D341Med (cell line): ENCODE measurements at places on chromosomes 4 and X.

- no peak for DNase-seq
Measured at GRCh38 chr4:88341227-88342192, 37.1 kb upstream of the HERC6 start.

DNA sequence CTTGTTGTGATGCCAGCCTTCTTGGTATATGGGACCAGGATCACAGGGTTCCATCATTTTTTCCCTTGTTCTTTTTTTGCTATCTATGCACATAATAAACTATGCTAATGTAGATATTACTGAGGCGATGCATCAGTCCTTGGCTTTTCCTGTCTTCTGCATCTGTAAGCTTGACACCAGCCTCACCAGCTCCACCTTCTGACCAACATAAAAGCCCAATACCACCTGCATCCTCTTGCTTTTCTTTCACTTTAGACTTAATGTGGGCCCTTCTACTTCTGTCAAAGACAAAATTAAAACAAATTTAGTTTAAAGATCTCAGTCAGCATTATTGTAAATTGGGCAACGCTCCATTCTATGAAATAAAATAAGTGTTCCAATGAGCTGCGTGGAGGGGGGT, 1718.8 kb upstream of the PCDH10 start:
- DNase-seq = no peak

- peak; percentile 20 for DNase-seq
Measured at GRCh38 chr4:8544741-8545438, 35.3 kb upstream of the GPR78 start.

DNA sequence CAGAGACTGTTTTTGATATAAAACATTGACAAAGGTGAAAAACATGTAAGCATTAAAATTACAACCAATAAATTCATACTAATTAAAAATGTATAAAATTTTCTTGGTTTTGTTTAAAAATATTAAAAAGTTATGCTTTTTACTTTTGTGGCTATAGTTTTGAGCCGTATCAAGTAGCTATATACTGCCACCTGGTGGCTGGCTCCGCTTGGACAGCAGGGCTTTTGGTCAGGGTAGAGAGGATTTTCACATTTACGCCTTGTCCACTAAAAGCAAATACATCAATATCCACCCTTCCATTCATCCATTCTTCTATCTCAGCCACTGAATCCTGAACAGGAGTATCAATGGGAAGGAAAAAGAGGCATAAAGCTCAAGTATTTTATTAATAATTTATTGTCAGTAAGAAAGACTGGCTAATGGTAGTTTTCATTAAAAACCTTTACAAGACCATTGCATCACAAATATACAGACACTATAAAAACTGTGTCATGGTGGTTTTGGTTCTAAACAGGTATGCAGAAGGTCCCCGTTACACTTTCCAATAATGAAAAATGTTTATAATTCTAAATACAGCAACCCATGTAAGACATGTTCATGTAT, 32.1 kb upstream of the MTNR1A start:
- DNase-seq = peak; percentile 51

- DNase-seq = no peak
Measured at GRCh38 chr4:124564121-124564520, 148.4 kb downstream of the ANKRD50 start.

- DNase-seq = peak; percentile 42
Measured at GRCh38 chr4:52750819-52751486, at the start of gene ERVMER34-1. Gene ERVMER34-1 (minus strand): TSS chr4:52751425. CDS start chr4:52745520, 5,905 bp downstream.

GRCh38 chr4:125689805-125690204, 375.1 kb downstream of the FAT4 start:
- no peak for DNase-seq

DNA sequence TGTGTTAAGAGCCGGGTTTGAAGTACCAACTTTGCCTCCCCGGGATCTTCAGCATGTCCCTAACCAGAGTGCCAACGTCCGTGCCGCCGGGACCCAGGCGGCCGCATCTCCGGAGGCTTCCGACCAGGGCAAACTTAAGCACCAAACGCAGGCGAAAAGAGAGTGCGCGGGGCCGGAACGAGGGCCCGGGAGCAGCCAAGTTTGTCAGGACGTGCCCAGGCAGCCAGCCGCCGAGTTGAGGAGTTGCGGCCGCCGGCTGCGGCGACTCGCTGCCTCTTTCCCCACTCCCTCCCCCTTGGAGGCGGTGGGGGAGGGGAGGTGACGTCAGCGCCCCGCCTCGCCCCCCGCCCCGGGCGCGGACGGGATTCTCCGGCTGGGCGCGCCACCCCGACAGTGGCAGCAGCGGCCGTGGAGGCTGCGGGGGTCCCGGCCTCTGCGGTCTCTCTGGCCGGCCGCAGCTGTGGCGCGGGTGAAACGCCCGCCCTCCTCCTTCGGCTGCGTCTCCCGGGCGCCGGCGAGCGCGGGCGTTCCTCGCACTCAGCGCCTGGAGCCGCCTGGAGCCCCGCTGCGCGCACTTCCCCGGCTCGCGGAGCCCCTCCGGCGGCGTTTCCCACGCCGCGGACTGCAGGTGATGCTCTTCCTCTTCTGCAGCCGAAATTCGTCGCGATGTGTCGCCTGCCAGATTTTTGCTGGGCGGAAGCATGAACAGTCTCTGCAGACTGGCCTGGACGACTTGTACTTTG, 2.9 kb upstream of the FAT1 start:
- DNase-seq = peak; percentile 71

DNA sequence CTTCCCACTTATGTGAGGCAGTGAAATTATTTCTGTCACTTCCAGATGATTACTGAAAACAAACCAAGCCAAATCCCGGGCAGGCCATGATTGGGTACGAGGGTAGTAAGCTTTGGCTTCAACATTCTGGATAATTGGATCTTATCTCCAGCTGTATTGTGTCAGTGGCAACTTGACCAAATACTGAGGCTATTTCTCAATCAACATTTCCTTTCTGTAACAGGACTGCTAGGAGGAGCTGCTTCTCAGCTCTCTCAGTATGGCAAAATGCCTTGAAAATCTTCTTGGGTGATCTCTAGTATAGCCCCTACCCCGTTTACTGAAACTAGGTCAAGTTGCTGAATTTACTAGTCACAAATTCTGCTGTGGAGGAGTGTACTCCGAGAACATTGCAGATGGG, 169.3 kb upstream of the FRMPD4 start:
- DNase-seq = no peak

DNA sequence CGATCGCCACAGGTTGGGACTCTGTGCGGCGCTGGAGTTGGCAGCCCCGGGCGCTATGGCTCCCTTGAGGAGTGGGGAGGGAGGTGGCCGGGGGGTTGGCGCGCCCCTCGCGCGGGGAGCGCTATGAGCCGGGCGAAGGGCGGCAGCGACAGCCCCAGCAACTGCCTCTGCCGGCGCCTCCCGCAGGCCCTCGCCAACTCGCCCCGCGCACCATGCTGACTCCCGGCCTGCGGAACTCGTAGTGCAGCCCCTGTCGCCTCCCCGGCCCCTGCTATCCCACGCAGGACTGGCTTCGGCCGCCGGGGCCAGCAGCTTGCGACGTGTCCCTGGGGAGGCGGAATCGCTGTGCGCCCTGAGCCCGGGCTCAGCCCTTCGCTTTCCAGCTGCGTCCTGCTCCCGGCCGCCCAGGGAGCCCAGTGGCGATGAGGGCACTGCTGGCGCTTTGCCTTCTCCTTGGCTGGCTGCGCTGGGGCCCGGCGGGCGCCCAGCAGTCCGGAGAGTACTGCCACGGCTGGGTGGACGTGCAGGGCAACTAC, 415 bp downstream of the SHISA3 start:
- DNase-seq = peak; percentile 80

- no peak for DNase-seq
Measured at GRCh38 chr4:20882500-20882899, 182.2 kb downstream of the PACRGL start.

- peak; percentile 48 for DNase-seq
Measured at GRCh38 chr4:122946142-122946541, 23.7 kb upstream of the NUDT6 start.

DNA sequence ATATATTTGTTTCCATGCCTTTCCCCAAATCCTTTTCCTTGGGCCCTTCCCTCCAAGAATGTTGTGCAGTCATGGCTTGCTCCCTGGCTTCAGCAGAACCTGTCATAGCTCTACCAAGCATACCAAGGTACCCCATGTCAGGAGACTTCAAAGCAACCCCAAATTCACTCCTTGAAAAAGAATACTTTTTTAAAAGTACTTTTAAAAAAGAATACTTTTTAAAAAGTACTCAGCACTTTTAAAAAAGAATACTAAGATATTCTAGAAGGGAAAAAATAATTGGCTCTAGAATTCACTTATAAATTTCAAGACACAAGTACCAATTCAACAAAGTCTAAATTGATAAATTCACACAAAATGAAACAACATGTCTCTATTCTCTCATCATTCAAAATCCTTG, 76.0 kb downstream of the NR3C2 start:
- no peak for DNase-seq

GRCh38 chr4:123505095-123506010, 108.8 kb downstream of the SPRY1 start:
- DNase-seq = peak; percentile 66

GRCh38 chr4:80967346-80967745, 63.2 kb upstream of the BMP3 start:
- no peak for DNase-seq

GRCh38 chrX:100931218-100931924, 2.7 kb upstream of the XKRX start:
- no peak for DNase-seq

GRCh38 chrX:640641-641040, 10.1 kb downstream of the SHOX start:
- peak; percentile 22 for DNase-seq

- DNase-seq = no peak
Measured at GRCh38 chr4:18077808-18078207, 56.3 kb upstream of the LCORL start.

GRCh38 chrX:118437283-118437682, 58.3 kb upstream of the DOCK11 start:
- DNase-seq = no peak

GRCh38 chrX:88613338-88613737, 133.7 kb upstream of the CPXCR1 start:
- DNase-seq = no peak

DNA sequence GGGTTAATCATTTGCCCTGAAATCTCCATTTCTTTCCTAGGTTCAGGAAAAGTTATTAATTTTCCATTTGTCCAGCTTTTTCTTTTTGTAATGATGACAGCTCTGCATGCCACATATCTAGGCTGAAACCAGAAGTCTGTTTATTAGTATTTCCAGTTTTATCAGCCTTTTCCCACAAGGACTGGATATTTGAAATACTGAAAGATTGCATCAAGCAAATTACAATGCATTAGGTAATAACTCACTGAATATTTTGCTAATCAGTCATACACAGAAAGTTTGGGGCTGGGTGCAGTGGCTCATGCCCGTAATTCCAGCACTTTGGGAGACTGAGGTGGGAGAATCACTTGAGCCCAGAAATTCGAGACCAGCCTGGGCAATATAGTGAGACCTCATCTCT, 21.5 kb downstream of the SLC9A7 start:
- no peak for DNase-seq

DNA sequence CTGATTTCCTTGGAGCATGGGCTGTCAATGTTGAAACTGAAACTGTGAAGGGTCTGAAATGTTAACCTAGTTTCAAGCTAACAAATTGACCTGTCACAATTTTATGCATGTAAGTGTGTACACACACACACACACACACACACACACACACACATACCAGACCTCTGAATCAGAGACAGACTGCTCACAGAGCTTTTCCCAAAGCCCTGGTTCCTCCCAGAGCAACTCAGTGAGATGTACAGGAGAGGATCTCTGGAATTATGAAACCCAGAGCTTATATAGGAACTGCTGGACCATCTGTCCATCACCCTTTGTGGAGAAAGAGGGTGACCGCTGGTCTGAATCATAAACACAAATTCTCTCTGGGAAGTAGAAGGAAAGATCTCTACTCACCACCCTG, 228.1 kb upstream of the PRPS2 start:
- DNase-seq = no peak

DNA sequence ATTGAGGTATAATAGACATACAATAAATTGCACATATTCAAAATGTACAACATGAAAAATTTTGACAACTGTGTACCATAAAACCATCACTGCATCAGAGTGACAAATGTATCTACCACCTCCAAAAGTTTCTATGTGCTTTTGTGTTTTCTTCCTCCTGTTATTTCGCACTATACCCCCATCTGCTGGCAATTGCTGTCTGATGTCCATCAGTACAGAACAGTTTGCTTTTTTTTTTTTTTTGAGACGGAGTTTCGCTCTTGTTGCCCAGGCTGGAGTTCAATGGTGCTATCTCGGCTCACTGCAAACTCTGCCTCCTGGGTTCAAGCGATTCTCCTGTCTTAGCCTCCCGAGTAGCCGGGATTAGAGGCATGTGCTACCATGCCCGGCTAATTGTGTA, 154.3 kb upstream of the GIMD1 start:
- no peak for DNase-seq
